CD4-positive, alpha-beta T cell treated with Interleukin-1 beta for 1 hour (primary cell): ENCODE measurements at places on chromosomes 6 and 20.

- DNase-seq: no peak
Observed at GRCh38 chr20:32969356-32970114, 34.7 kb downstream of the SUN5 start.

DNA sequence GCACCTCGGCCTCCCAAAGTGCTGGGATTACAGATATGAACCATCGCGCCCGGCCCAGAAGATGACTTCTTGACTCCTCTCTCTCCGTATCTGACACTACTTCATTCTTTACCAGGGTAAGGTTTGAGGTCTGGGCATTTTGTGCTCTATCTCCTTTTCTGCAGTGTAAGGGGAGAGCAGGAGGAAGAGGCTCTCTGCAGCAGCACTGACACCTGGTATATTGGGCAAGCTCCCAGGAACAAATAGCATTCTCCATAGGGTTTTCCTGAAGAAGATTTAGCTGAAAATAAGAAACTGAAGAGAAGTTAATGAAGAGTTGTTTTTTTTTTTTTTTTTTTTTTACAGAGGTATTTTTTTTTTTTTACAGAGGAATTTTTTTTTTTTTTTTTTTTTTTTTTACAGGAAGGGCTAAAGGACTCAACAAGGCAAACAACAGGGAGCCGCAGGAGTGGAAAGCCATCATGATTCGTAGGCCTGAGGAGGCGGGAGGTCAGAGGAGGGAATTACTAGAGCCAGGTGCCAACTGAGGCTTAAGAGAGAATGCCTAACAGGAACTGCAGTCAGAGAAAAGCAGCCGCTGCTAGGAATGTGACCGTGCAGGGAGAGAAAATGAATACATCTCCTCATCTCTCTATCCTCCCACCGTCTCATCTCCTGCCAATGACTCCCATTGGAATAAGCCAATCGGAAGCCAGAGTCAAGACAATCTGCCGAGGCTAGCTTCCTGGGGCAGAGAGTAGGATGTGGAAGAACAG lies 34.7 kb upstream of the ADGRF4 start:
- DNase-seq: no peak

DNA sequence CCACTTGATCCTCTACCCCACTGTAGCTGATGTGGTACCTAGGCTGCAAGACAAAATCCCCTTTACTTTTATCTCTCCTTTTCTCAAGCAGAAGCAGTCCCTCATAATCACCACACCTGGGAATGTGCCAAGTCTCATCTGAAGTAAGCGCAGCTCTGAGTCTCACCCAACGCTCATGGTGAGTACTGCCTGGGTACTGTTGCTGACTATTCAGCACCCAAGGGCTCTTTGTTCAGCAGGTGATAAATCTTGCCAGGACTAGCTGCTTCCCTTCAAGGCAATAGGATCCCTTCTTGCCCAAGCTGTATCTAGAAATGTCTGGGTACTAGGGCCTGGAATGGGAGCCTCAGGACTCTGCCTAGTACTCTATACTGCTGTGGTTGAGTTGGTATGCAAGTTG lies 70.9 kb downstream of the GCLC start:
- no peak for DNase-seq

DNA sequence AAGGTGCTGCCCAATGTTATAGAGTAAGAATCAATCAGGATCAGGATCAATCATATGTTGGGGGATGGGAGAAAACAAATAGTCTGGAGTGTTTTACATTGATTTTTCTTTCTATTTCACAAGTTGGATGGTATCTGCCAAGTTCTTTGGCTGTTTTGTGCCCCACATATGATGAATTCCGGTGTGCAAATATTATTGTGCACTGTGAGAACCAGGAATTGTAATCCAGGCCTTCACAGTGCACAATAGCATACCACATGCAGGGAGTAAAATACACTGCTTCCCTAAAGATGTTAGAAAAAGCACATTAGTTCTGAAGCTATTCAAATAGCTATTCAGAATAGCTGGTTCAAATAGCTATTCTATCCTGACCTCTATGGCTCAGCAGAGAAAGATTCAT lies 133.7 kb downstream of the LCA5 start:
- DNase-seq: no peak

DNA sequence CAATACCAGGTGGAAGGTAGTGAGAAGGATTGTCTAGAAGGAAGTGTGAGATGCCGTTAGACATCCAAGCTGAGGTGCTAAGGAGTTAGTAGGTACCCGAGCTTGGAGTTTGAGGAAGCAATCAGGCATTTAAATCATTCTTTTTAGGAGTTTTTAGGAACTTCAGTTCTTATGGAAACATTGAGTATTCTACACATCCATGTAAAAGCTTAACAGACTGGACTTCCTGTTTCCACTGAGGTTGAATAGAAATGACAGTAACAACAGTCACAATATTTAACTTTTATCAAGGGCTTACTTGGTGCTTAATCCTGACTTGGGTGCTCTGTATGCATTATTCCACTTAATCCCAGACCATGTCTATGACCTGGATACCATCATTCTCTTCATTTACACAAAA lies 136.4 kb downstream of the UST start:
- DNase-seq: no peak

DNA sequence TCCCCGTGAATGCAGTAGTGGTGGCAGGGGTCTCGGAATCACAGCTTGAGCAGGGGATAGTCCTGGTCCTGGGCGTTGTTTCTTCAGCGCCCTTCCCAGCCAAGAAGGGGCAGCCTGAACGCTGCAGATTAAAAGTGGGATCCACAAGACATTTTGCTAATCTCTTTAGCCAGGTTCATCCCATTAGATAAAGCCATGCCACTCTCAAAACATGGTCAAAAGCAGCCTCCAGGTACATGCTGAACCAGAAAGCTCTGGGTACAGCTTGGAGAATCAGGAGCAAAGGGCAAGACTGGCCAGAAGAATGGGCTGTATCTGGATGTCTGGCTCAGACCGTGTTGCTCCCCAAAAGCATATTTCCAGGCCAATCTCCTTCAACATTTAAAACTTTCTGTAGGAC lies at the start of gene PRPH2:
TSS of gene PRPH2 (minus strand) at position 101 of the 400 bp plus-strand sequence. CDS start 263 bp downstream, outside the sequence.
- no peak for DNase-seq

DNA sequence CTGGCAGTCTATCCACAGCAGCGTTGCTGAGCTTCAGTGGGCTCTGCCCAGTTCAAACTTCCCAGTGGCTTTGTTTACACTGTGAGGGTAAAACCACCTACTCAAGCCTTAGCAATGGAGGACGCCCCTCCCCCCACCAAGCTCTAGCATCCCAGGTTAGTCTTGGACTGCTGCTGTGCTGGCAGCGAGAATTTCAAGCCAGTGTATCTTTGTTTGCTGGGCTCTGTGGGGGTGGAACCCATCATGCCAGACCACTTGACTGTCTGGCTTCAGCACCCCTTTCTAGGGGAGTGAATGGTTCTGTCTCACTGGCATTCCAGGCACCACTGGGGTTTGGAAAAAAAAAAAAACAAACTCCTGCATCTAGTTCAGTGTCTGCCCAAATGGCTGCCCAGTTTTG lies 249.7 kb upstream of the SYNCRIP start:
- no peak for DNase-seq

DNA sequence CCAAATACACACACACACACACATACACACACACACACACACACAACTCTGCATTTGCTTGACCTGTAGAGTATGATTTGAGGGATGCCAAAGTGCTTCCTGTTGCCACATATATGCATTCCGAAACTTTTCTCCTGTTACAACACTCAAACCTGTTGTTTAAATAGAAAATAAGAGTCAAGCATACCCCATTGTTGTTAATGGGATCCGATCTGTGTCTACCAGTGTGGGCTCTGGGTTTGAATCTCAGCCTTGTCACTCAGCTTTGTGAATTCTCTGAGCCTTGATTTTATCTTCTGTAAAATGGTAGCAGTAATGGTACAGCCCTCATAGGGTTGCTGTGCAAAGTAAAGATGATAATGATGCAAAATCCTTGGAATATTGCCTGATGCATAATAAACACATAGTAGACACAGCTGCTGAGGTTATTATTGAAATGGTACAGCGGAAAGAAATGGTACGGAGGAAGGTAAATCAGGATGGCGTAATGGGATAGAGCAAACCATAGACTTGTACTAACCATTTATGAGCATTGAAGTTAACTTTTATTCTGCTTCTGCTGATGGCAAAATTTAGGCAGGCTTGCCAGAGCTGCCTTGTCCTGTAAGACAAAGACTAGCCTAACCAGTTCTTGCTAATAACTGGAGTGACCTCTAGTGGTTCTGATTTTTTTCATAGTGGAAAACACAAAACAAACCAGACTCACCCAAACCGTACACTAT lies 113.5 kb upstream of the PHACTR1 start:
- DNase-seq: no peak

DNA sequence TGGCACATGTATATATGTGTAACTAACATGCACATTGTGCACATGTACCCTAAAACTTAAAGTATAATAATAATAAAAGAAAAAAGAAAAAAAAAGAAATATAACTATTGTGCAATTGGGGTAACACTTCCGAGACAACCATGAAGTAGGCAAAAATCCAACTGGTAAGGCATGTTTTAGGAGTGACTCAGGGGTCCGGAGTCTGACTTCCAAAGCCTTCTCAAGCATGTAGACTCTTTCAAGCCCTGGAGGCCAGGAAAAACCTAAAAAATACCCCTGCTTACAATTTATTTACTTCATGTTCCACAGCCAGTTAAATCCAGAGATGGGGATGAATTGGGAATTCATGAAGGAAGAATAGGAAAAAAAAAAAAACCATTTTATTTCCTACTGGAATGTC lies 161.3 kb upstream of the PHACTR1 start:
- no peak for DNase-seq
